ENCODE measurements at places on chromosomes 4 and X. TPM values are rescaled to one million over a fixed set of nuclear protein-coding genes. Genes with fewer than 3 reads are reported as not detected.

YY2 gene
- total RNA-seq: 2.4 TPM

DNA sequence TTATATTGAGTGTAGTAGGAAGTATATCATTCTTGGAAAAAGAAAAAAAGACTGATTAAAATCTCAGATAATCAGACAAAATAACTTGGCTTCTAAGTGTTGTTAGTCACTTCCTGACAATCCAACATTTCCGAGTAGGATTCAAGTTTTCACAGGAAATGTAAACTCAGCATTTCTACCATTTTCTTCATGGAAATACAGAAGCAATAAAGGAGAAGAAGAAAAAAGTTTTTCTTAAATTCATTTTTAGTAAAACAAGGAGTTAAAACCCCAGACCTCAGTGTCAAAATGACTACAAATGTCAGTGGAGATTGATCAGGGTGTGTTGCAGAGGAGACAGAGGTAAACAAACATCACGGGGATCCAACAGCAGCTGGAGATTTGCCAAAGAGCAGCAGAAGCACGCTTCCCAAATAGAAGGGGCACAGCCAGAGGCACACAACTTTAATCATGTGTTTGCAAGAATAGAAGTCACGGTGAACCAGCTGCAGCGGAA, 129.3 kb upstream of the FAM9B start:
- DNase-seq: peak; percentile 33

- no peak for DNase-seq
Measured at GRCh38 chr4:88366460-88366859, 12.2 kb upstream of the HERC6 start.

DNA sequence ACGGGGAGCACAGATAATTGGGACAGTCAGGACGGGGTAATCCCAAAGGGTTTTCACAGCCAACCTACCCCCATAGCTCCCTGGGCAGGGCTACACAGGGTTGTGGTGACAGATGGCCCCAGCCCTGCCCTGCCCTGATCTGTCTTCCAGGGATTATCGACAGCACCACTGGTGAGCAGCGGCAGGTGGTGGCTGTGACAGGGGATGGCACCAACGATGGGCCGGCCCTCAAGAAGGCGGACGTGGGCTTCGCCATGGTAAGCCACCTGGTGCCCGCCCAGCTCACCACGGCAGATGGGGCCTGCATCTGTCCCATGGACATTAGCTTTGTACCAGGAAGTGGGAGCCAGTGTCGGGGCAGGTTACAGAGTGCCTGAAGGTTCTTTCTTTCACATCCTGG, 39.3 kb downstream of the ATP2B3 start:
- DNase-seq: no peak

CRLF2 gene
- total RNA-seq: not detected

ATRX gene
- 101 TPM for total RNA-seq

DNA sequence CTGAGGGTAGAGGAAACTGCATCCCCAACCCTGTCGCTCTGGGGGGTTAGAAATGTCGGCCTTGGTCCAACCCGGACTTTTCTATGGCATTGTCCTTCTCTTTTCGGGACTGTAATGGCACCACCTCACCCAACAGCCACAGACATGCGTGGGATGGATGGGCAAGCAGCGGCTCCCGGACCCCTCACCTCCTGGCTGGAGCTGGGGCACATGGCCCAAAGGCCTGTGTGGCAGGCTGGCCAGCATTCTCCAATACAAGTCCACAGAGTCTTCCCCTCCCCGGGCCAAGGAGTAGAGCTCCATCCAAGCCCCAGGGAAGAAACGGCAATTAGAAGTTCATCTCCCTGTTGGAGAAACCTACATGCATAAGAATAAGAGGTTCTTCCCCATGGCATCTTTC, 142.9 kb downstream of the NR3C2 start:
- no peak for DNase-seq

DNA sequence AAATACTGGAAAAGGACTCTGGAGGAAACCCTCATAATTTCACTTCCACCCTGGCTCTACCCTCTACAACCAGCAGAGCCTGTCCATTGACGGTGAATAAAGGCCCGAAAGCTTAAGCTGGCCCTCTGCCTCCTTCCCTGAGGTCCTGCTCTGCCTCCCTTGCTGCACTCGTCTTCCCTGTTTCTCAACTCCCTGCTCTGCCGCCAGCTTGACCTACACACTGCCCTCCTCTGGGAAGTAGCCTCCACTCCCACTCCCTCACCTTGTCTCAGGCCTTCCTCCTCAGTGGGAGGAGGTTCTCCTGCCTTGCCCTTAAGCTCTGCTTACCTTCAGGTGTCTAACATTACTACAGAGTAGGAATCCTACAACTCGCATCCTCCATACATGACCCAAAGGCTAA, 608.6 kb upstream of the NR3C2 start:
- DNase-seq: no peak

DNA sequence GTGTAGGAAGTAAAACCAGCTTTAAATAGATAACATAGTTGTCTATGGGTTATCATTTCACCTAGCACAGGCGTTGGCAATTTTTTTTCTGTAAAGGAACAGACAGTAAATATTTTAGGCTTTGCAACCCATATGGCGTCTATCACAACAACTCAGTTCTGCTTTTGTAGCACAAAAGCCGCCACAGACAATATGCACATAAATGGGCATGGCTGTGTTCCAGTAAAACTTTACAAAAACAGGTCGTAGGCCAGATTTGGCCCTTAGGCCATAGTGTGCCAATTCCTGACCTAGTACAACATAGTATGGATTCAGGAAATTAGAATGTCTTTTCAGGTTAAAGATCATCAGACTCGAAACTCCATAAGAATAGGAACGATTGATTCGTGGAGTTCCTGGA, 265.3 kb upstream of the GK2 start:
- DNase-seq: peak; percentile 3

DNA sequence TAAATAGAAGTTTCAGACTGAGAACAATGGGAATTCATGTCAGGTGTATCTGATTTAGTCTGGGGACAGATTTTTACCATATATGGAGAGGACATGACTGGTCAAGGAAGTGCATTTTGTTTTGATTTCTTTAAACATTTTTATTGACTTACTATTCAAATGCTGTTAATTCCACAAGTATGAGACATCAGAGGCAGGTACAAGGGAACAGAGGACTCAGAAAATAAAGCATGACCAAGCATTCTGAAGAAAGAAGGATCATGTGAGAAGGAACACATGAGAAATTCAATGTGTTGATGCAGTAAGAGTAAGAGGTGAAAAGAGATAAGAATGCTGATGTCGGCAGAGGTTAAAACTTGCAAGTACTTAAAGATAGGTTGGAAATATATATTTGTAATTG, 1452.6 kb downstream of the PCDH7 start:
- DNase-seq: peak; percentile 41

DNA sequence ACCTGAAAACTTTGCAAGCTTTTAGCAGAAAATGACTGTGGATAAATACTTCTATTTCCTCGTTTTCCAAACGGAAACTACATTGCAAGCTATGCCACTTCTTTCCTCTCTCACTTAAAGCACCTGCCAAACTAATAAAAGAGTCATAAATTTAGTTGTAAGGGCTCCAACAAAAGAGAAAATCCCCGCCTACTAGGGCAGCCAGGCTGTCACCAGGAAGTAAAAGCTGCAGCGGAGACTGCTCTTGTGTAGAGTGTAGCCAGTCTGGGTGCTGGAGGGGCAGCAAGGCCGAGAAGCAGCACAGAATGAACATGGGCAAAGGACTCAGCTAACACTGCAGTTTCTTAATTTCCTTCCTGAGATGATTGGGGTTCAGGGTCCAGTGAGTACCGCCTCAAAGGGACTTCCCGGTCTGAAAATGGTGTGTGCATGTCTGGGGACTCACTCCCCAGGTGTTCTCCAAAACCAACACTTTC, 89.3 kb upstream of the MAML3 start:
- peak; percentile 68 for DNase-seq

DNA sequence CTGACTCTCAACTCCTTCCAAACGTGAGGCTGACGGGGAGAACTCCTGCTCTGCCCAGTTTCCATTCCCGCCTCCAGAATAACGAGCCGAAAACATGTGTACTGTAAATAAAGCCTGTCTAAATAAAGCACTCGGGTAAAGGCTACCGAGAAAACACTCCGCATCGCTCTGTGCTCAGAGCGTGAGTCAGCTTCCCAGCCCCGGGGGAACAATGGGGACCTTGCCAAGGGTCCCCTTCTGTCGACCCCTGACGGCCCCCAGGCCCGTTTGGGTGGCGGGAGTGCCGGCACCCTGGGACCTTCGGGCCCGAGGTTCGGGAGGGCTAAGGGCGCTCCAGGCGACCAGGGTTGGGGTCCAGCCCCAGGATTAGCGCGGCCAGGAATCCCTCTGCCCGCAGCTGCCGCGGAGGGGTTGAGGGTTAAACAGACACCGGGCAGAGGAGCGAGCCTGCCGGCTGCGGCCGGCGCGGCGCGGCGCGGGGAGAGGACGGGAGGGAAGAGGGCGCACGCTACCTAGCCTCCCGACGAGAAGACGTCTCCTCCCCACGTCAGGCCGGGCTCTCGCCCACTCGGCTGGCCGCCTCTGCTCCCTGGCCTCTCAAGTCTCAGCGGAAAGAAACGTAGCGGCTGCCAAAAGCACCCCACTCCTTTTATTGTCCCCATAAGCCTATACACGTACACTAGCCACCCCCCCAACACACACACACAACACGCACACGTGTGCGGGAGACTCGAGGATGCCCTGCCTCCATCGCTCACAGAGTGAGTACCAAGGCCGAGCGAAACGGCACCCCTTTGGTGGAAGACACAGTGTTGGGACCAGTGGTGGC, 85.5 kb downstream of the BCOR start:
- peak; percentile 76 for DNase-seq

DNA sequence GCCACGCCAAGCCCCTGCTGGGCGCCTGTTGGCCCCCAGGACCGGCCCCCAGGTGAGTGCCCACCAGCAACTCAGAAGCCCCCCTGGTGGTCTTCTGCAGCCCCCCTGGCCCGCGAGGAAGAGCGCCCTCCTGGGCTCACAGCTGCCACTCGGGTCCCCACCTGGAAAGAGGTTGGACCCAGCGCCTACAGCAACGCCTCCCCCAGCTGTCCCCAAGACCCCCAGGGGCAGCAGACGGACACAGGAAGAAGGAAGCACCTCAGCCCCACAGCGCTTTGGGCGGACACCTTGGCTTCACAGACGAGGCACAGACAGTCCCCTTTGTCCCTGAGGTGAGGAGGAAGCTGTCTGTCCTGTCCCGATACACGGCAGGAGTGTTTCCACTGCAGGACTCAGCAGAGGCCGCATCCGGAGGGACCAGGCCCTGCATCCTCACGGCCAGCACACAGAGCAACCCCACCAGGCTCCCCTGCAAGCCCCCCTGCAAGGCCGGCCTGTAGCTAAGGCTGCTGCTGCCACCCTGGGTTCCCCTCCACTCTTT, 115.6 kb upstream of the NKX1-1 start:
- DNase-seq: no peak

GRCh38 chr4:138177278-138177968, 64.7 kb downstream of the SLC7A11 start:
- no peak for DNase-seq

- no peak for DNase-seq
Measured at GRCh38 chr4:182177166-182177565, 66.0 kb upstream of the TENM3 start.

ARHGAP6 gene
- total RNA-seq: 0.69 TPM

- DNase-seq: no peak
Measured at GRCh38 chrX:149762696-149763614, 10.9 kb upstream of the HSFX1 start.

GRCh38 chr4:142356801-142357200, 489.3 kb downstream of the INPP4B start:
- no peak for DNase-seq

SULT1E1 gene
- 34.5 TPM for total RNA-seq

- DNase-seq: peak; percentile 55
Measured at GRCh38 chr4:173057442-173057841, 111.2 kb upstream of the GALNT7 start.

HHIP gene
- total RNA-seq: 971 TPM

DNA sequence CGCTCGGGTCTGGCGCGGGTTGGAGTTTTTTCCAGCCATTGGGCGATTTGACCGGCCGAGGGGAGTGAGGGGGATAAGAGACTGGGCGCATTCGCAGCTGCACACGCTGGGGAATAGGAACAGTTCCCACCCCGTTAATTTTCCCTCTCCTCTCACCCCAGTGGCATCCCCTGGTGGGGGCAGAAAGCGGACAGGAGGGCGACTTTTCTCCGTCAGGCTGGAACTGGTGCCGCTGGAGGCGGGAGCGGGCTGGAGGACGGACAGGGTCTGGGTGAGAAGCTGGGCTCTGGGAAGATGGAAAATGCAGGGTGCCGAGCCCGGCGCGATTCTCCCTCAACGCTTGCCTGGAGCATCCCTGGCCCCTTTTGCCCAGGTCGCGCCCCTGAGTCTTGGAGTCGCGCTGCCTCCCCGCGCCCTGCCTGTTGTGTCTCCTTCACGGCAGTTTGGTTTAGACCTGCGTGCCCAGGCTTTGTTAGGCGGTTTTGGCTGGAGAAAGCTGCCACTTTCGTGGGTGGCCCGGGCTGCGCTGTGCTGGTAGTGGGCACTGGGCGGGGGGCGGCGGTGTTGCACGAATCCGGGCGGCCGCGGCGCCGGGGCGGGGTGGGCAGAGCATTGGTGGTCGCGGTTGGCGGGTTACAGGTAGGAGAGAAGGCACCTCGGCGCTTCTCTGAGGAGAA, 2.0 kb downstream of the ADGRL3 start:
- no peak for DNase-seq

SPANXN3 gene
- total RNA-seq: not detected

VCX3A gene
- total RNA-seq: not detected

GRCh38 chrX:49912861-49913260, 9.5 kb upstream of the CLCN5 start:
- no peak for DNase-seq

DNA sequence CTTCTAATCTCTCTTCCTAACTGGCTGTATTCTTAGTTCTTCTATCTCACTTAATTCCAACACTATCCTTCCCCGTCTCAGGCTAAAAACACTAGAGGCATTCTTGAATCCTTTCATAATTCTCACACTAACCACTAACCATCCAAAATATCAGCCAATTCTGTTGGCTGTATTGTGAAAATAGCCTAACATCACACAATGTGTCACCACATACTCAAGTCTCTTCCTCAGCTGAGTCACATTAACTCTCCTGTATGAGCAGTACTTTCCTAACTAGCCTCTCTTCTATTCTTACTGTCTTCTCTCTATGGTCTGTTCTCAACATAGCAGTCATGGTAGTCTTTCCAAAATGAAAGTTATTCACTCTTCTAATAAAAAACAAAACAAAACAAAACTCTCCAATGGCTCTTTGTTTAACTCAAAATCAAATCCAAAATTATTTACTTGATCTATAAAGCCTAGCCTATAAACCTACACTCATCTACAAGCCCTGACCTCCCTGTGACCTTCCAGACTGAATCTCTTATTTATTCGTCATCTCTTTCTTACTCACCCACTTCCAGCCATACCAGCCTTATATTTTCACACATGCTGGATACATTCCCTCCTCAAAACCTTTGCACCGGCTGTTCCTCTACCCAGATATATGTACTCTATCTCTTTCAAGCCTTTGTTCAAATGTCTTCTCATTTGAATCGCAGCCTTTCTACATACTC, 445.9 kb downstream of the TLL1 start:
- no peak for DNase-seq

Measured in endothelial cell of umbilical vein (primary cell).